ENCODE measurements at places on chromosomes 7 and 10. TPM values are rescaled to one million over a fixed set of nuclear protein-coding genes. Genes with fewer than 3 reads are reported as not detected.

The IL15RA gene
- total RNA-seq: not detected

The FAM25G gene
- total RNA-seq: not detected

DNA sequence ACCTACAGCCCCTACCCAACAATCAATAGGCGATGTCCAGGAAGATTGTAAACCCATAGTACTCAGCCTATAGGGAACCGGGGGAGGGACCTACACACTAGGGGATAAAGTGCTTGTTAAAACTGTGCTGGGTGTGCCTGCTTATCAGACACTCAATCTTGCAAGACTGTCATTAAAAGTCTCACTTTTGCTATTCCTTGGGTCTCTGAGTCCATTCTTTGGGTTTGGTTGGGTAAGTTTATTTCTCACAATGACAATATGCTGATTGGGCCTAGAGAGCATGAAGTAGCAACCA is 45.6 kb downstream of the PTPRE start:
- no peak for DNase-seq

DNA sequence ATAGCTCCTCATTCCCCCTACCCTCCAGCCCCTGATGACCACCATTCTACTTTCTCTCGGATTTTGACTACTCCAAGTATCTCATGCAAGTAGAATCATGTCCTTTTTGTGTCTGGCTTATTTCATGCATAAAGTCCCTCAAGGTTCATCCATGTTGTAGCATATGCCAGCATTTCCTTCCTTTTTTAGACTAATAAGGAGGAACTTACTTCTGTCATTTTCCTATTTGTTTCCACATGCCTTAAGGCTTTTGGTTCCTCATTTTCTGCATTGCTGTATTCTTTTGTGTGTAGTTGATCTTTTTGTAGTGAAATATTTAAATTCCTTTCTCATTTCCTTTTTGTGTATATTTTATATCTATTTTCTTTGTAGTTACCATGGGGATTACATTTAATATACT is 376.9 kb downstream of the CALN1 start:
- DNase-seq: no peak

DNA sequence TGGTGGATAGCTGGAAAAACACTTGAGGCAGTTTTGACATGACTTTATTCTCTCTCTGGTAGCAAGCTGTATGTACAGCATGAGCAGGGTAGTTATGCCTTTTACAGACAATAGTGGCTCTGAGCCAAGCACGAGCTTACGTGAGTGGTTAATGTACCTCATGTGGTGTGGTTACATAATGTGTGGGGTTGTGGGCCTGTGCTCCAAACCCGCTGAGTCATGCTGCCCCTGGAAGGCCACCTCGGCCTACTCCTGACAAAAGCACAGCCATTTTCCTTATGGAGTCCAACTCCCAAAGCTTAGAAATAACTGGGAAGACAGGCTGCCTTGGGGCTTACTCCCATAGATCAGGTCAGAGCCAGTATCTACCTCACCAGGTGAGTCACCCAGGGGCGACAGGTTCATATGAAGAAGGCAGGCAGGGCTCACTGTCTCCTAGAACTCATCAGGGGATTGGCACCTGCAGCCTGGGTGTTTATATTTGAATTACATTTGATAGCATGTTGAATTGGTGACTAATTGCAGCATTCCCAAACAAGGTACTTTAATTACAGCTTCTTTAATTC is 404.5 kb downstream of the ADRA2A start:
- peak; percentile 7 for DNase-seq

- no peak for DNase-seq
Measured at GRCh38 chr10:79056736-79057391, 11.9 kb upstream of the ZMIZ1 start.

DNA sequence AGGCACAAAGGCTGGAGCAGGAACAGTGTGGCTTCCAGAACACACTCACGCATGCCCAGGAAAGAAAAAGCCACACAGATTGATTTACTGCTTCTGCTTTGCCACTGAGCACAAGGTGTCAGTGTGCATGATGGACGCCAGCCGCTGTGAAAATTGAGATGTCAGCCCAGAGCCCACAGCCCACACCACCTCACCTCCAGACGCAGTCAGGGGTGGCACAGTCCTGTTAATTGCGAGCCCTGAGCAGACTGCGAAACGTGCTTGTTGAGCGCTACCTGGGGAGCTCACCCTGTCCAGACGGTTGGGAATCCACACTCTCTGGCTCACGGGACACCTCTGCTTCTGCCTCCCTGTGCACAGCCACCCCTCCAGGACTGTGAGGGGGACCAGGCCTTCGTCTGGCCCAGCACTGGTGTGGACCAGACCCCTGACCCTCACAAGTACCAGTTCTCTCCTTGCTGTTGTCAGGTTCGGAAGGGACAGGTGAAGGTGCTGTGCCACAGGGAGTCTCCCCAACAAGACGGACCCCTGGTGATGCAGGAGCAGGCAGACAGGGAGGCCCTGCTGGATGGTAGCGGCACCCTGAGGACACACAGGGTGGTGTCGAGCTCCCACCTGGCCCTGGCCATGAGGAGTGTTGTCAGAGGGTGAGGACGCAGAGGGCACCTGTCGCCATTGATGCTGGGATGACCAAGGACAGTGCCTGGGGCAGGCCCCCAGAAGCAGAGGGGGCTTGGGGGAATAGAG is 15.3 kb downstream of the RASGEF1A start:
- DNase-seq: no peak

DNA sequence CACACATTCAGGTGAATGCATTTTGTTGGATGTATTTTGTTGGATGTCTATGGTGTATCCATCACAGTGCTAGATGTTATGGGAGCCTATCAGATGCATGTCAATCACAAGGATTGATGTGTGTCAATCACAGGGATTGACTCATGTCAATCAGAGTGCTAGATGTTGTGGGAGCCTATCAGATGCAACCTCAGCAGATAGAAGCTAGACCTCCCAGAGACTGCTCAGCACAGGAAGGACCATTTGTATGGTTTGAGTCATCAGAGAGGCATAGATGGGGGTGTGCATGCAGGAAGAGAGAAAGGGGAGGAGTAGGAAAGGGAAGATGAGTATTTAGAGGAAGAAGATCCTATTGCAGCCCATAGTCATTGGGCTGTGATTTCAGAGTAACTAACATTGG is 48.3 kb upstream of the PITRM1 start:
- DNase-seq: peak; percentile 58

DNA sequence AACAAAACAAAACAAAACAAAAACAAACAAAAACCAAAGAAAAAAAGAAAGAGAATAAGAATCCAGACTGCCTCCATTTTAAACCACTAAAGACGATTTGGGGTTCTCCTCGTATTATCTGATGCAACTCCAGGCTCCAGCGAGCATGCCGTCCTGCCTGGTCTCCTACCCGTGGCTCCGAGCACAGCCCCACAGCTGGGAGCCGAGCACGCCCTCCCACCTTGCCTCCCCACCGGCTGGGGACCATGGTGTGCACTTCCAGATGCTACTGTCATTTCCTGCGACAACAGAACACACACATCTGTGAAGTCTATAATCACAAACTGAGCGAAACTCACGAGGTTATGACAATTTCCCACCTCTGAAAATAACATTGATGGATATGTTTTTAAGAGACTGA is 113.1 kb downstream of the ADARB2 start:
- DNase-seq: no peak
